ENCODE measurements at places on chromosomes 13 and 19.

GRCh38 chr19:4557971-4558941, 1.2 kb downstream of the SEMA6B start:
- peak; percentile 51 for DNase-seq

GRCh38 chr13:98804336-98804855, 51.9 kb upstream of the SLC15A1 start:
- no peak for DNase-seq

DNA sequence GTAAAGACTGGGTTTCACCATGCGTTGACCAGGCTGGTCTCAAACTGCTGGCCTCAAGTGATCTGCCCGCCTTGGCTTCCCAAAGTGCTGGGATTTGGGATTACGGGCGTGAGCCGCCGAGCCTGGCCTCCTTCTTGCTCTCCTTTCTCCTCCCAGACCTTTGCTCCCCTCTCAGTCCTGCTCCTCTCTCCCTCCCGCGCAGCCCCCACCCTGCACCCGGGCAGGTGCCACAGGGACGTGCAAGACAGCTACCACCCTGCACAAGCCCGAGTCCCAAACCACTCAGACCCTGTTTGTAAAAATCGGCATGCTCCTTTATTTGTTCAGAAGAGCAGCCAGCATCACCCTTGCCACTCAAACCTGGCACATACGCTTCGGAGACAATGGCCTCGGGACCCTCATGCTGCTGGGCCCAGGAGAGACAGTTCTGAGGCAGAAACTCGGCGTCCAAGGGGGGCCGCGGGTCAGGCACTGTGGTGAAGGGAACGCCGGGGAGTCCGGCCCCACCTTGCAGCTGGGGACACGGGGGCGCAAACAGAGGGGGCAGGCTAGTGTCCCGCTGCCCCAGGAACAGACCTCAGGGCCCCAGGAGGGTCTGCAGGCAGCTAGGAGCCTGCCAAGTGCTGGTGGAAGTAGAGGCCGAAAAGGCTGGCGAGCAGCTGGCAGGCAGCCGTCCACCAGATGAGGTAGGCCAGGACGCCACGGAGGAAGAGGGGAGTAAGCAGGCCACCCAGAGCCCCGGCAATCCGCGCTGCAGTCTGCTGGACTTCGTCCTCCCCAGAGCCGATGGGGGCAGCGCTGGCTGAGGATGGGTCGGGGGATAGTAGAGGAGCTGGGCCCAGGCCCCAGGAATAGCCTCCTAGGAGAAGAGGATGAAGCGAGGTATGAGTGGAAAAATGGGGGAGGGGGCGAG, 18.7 kb downstream of the TMEM161A start:
- no peak for DNase-seq

DNA sequence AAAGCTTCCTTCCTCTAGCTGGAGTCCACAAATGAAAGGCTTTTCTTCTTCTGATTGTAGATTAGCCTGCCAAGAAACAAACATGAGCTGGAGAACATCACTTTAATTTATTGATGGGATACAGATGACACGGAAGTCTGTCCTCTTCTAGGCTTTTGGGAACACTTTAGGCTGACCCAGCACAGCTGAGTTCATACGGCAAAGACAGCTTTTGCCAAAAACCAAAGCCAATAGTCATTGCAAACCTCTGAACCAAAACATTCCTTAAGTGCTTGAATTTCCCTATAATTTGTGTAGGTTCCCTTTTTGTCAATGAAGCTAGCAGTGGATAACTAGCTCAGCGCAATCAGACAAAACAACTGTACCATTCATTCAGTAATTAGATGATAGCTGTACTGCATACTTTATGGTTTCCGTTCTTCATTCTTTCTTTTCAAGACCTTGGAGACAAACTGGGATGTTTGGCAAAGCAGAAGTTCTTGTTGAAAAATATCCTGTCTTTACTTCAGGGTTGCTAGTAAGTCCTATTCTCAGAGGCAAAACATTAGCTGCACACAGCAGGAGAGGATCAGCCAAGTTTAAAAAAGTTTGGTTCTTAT, 95.7 kb upstream of the SPRY2 start:
- no peak for DNase-seq

DNA sequence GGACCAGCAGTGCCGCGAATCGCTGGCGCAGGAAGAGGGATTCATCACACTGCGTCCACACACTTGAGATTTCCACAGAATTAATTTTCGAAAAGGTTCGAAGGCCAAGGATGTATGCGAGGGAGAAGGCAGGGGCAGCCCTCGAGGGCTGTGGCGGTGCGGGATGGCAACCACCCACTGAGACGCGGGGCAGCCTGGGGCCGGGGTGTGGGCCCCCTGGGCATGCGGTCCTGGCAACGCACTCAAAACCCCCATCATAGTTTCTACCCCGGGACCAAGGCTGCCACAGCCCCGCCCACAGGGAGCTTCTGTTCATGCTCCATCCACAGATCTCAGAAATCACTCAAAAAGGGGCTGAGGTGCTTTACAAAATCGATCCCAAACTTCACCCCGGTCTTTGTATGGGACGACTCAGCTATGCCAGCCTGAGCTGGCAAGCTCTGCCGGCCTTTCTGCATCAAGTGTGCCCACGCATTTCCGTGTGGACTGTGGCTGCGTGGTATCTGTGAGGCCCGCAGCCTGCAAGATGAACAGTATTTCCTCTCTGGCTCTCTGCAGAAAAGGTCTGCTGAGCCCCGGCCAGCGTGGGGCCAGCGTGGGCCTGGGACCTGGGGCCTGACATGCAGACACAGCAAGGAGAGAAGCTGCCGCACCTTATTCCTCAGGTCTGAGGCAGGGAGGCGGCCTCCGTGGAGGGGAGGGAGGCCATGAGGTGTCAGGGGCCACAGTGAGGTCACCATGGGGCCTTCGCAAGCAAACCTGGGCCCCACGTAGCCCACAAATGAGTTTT, 19.2 kb downstream of the ZNF787 start:
- DNase-seq = no peak

DNA sequence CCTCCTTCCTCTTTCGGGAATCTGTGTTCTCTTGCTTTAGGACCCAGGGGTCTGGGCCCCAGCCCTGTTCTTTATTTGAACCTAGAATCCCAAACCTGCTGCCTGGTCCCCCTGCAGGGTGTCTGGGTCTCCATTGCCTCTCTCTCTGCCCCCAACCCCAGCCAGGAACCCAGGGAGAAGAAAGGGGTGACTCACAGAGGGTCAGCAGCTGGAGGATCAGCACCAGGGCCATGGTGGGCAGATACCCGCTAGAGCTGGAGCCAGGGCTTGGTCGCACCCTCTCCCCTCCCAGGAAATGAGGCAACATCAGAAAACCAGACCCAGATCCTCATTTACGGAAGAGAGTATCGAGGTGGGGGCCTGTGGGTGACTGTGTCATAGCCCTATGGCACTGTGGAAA, at the start of gene OSCAR:
Gene OSCAR, minus strand, starts transcription at position 243 of the 400 bp plus-strand sequence. Its CDS starts 11 bp downstream, at position 232.
- DNase-seq = no peak

All from Calu3 (cell line).